ENCODE measurements at places on chromosomes 16 and 17.

DNA sequence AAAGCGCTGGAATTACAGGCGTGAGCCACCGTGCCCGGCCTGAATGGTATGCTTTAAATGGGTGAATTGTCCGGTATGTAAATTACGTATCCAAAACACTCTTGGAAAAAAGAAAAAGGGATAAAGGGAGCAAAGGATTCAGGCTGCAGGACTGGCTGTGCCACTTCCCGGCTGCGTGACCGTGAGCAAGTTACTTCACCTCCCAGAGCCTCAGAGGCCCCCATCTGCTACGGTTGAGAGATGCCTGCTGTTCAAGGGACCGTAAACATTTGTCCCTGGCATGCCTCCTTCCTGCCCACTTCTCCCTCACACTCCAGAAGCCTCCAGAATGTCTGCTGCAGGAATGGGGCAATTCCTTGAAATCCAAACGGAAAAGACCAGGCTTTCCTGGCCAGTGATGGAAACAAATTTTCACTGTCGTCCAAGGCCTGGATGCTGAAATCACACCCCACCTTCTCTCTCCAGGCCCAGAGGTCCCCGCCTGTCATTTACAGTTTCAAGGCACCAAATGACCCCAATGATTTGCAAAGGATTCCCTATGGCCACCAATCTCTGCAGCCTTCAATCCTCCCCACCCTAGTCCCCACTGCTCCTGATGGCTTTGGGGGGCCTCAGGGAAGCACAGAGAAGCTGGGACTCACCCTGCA lies 22.9 kb upstream of the LITAF start:
- DNase-seq: no peak

DNA sequence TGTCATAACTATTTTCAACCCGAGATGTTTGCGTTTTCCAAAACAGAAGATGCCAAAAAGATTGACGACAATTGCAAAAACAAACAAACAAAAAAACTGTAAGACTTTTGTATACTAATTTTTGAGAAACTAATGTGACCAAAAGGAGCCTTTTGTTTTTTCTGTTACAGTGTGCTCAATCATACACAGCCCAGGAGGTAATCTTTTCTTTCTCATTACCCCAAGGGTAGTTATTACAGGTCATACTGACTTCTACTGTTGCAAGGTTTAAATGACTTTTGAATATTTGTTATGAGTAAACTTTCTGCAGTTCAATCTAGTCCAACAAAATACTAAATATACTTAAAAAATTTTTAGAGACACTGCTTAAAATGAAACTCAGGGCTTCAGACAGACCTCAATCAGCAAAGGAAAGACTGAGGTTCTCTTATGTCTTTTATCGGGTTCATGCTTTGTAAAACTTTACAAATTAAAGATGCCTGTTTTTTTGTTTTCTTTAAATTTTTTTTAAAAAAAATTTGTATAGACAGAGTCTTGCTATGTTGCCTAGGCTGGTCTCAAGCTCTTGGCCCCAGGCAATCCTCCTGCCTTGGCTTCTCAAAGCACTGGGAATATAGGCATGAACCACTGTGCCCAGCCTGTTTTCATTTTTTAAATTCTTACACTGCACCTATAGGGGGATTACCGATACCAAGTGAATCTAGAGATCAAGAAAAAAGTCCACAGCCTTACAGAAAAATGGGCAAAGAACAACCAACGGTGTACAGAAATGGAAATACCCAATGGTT lies 47.6 kb downstream of the SPOP start:
- DNase-seq: no peak

DNA sequence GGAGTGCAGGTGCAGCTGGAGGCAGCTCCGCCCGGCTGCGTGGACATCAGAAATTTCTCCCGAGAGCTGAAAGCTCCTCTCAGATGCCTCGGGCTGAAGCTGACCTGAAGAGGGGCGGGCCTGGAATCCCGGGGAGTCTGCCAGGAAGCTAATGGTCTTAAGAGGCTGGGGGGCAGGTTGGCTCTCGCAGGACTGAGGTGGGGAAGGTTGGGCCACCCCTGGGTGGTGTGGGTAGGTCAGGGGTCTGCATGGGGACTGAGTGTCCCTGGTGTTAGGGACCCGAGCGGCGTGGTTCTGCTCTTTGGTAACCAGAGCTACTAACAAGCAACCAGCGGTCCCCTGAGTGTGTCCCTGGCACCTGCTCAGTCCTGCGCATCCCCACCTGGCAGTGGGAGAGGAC lies 3.5 kb downstream of the CHMP6 start:
- DNase-seq: no peak

- no peak for DNase-seq
Measured at GRCh38 chr16:12344577-12345343, 368.2 kb downstream of the SNX29 start.

Data from H9 (cell line).